ENCODE measurements at places on chromosomes 12 and 14. TPM values are rescaled to one million over a fixed set of nuclear protein-coding genes. Genes with fewer than 3 reads are reported as not detected.

The KRT72 gene
- not detected for polyA plus RNA-seq

The RNASE7 gene
- not detected for polyA plus RNA-seq

The SERPINA12 gene
- polyA plus RNA-seq: not detected

The EXOC3L4 gene
- not detected for polyA plus RNA-seq

The NPFF gene
- not detected for polyA plus RNA-seq

The TAS2R19 gene
- polyA plus RNA-seq: not detected

The GLI1 gene
- polyA plus RNA-seq: not detected

The LTBP2 gene
- 0.65 TPM for polyA plus RNA-seq

The TAS2R42 gene
- polyA plus RNA-seq: not detected

The KRT85 gene
- not detected for polyA plus RNA-seq

The MFAP5 gene
- not detected for polyA plus RNA-seq

The PTHLH gene
- not detected for polyA plus RNA-seq

The CNTN1 gene
- polyA plus RNA-seq: not detected

The RASSF9 gene
- polyA plus RNA-seq: not detected

The SFSWAP gene
- 23.3 TPM for polyA plus RNA-seq

The MAGOHB gene
- 77.3 TPM for polyA plus RNA-seq

The BMAL2 gene
- not detected for polyA plus RNA-seq

The MYF5 gene
- polyA plus RNA-seq: not detected

The TAS2R50 gene
- not detected for polyA plus RNA-seq

The SLCO1A2 gene
- not detected for polyA plus RNA-seq

The KRT83 gene
- not detected for polyA plus RNA-seq

The PLXNC1 gene
- polyA plus RNA-seq: 4.1 TPM

The CCDC196 gene
- not detected for polyA plus RNA-seq

The SYT10 gene
- not detected for polyA plus RNA-seq

The KCNH5 gene
- not detected for polyA plus RNA-seq

The EFS gene
- not detected for polyA plus RNA-seq

The IL22 gene
- not detected for polyA plus RNA-seq

The GNB3 gene
- not detected for polyA plus RNA-seq

The CYP46A1 gene
- polyA plus RNA-seq: 0.02 TPM

The PLA2G1B gene
- 0.40 TPM for polyA plus RNA-seq

The IFNG-AS1 gene
- polyA plus RNA-seq: 3.0 TPM

The NFATC4 gene
- polyA plus RNA-seq: not detected

The DPY19L2 gene
- polyA plus RNA-seq: 0.47 TPM

The ACTN1 gene
- polyA plus RNA-seq: 436 TPM

The SLC39A2 gene
- polyA plus RNA-seq: not detected

The RBP5 gene
- polyA plus RNA-seq: not detected

The KRT79 gene
- not detected for polyA plus RNA-seq

The SERPINA10 gene
- not detected for polyA plus RNA-seq

The COX8C gene
- not detected for polyA plus RNA-seq

The TMEM179 gene
- polyA plus RNA-seq: not detected

The KRT1 gene
- polyA plus RNA-seq: 0.31 TPM

The WBP11 gene
- polyA plus RNA-seq: 66.5 TPM

The MAP1LC3B2 gene
- 5.4 TPM for polyA plus RNA-seq

The KERA gene
- polyA plus RNA-seq: not detected

The STXBP6 gene
- polyA plus RNA-seq: not detected

The NYNRIN gene
- not detected for polyA plus RNA-seq

The GTF2A1 gene
- polyA plus RNA-seq: 8.9 TPM

The PMCH gene
- not detected for polyA plus RNA-seq

The RESF1 gene
- 237 TPM for polyA plus RNA-seq

The CPSF6 gene
- 46.0 TPM for polyA plus RNA-seq

The CCDC92 gene
- 21.1 TPM for polyA plus RNA-seq

The IGF1 gene
- polyA plus RNA-seq: not detected

The NELL2 gene
- polyA plus RNA-seq: 498 TPM

The KRT6C gene
- not detected for polyA plus RNA-seq

The WNT1 gene
- 0.49 TPM for polyA plus RNA-seq
